ENCODE measurements at places on chromosomes 4 and X.

DNA sequence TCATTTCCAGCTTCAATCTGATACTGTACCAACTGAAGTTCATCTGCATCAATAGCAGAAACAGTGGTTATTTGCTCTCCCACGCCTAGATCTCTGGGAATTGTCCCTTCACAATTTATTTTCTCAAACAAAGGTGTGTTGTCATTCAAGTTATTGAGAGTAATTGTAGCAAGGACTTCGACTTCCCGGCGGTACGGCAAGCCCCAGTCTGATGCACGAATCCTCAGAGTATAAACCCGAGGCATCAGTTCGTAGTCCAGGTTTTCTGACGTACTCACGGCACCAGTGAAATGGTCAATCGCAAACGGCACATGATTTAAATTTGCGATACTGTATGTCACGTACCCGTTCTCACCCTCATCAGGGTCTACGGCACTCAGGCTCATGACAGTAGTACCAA, 15.7 kb downstream of the FAT1 start:
- DNase-seq = no peak

- no peak for DNase-seq
These were observed 125.0 kb downstream of the RASGEF1B start for GRCh38 chr4:81346719-81347118.

- no peak for DNase-seq
These were observed 108.8 kb upstream of the STIM2 start for GRCh38 chr4:26751838-26752237.

DNA sequence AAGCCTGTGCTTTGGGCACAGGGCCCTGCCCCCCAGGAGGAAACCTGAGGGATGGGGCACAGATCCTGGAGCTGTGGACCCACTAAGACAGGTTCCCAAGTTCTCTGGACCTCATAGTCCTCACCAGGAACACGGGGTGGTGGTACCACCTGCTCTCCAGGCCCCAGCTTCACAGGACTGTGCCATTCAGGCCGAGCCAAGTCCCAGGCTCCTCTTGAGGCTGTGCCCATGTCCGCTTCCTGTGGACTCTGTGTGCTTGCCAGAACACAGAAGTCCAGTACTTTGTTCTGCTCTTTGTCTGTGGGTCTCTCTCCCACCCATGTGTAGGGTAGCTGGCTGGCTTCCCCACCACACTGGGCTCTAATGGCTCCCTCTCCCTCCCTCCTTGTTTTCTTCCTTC, 104.5 kb upstream of the PSAPL1 start:
- no peak for DNase-seq

DNA sequence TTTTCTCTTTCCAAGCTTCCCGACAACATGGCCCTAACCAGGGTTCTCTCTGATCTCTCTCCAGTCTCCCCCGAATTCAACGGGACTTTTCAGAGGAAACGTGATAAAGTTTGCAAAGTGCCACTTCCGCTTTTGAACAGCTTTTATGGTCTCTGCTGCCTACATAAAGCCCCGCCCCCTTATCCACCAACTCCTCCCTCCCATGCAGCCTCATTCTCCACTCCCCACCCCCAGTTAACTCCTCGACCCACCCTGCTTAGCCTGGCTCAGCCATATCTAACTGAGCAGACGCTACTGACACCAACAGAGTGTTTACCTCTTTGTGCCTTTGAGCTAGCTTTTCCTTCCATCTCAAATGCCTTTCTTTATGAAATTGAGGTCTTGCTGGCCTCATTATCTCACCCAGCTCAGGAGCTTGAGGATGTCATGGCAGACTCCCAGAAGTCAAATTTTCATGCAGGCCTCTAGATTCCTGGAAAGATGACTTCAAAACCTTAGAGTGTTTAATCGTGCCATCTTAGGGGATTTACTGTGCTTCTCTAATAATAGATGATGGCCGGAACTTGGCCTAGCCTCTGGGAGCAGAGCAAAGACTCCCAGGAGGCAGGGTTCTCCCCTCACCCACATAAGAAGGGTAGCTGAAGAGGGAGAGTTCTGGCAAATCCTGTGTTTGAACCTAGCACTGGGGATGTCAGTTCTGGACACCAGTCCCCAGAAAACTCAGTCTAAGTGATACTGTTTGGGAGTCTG, 606.0 kb downstream of the BCOR start:
- DNase-seq = peak; percentile 63

- no peak for DNase-seq
These were observed 237.9 kb upstream of the GK2 start for GRCh38 chr4:79645942-79646341.

DNA sequence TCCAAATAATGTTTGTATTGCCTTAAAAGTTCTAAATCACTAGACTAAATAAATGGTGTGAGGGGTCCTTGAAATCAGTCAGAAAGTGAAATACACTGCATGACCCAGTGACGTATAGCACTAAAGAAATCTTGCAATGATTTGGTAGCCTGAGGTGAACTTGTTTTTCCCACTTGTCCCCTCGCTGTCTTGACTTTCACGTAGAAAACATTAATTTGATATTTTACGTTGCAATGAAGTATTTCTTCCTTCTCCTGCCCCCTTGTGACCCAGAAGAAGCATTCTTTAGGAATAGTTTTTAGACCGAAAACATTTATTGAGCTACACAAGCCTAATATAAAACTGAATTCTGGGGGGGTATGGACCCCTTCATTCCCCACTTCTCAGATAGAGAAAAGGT, 3.7 kb downstream of the KLB start:
- no peak for DNase-seq

DNA sequence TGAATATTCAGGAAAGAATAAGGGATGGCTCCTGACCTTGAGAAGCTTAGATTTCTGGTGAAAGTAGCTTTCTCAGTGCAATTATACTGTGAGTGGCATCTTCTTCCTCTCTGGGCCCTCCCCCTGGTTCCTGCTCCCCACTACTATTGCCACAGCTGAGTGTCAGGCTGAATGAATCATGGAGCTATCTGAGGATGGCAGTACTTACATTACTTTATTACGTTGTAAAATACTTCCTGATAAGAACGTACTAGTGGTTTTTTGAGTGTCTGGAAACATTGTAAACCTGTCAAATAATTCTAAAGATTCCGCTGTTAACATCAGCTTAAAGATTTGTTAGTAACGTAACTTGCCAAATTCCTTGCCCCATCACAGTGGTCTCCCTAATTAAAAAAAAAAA, 36.2 kb downstream of the ARHGAP10 start:
- DNase-seq = peak; percentile 87
